ENCODE measurements at places on chromosomes 16 and 17.

GRCh38 chr17:3027786-3028532 is 35.4 kb downstream of the OR1D5 start:
- no peak for DNase-seq

GRCh38 chr17:75774471-75774990 is 9.5 kb upstream of the GALK1 start:
- DNase-seq, result no peak

- no peak for DNase-seq
Observed at GRCh38 chr16:86818671-86819532, 240.6 kb downstream of the FOXL1 start.

GRCh38 chr16:88344411-88345030 is 38.2 kb upstream of the ZNF469 start:
- DNase-seq, result no peak

- DNase-seq, result no peak
Observed at GRCh38 chr16:70754851-70755600, 45.9 kb downstream of the VAC14 start.

- no peak for DNase-seq
Observed at GRCh38 chr17:39697961-39698360, 1.9 kb upstream of the ERBB2 start.

DNA sequence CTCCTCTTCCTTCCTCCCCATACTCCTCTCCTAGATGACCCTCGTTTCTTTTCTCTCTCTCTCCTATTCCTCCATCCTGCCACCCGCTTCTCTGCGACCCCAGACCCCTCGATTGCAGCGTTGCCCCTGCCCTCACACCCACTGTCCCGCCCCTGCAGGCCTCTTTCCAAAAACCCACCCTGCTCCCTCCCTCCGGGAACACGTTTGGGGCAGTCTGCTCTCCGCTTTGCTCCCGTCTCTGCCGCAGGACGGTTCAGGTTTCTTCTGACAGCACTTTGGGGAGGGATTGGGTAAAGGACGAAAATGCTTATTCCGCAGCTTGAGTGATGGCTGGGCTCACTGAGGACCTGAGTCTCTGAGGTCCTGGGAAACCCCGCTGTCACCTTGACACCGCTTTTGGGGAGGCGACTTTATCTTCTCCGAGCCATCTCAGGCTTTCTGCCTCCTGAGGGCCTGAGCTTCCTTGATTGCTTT is 690 bp downstream of the NDE1 start:
- DNase-seq, result no peak

- no peak for DNase-seq
Observed at GRCh38 chr16:86212706-86213436, 297.5 kb upstream of the FOXF1 start.

- no peak for DNase-seq
Observed at GRCh38 chr17:47811709-47812108, 9.9 kb downstream of the OSBPL7 start.

DNA sequence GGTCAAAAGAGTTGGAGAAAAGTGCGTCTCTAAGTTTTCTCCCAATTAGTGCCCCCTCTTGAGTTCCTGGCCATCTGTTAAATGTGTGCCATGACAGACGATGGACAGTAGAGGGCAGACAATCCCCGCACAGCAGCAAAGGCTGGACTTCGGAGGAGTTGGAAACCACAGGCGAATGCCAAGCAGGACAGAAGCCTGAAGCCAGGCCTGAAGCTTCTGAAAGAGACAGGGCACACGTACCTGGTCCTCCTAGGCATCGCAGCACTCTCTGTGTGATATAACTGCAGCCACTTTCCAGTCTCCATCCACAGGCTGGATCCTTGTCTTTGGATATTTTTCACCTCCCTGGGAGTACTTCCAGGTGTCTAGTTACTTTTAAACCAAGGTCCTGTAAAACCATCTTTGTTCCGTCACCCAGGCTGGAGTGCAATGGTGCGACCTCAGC is 14.5 kb downstream of the C17orf100 start:
- peak; percentile 78 for DNase-seq

GRCh38 chr16:63037761-63038396 is 1001.6 kb upstream of the CDH8 start:
- DNase-seq, result no peak

DNA sequence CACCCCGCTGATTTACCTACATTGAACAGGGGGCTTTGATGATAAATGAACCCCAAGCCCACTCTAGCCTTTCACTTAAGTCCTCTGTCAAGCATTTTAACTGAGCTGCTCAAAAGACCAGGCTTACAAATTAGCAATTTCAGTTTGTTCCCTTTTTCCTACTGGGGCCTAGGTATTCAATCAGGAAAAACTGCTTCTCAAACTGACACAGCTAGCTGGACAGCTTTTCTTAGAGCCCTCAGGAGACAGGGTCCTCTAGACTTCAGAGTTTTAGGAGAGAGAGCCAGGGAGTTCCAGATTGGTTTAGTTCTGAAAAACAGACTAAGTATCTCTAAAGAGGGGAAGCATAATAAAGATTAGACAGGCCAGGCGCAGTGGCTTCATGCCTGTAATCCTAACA is 6.2 kb upstream of the HEXIM2 start:
- DNase-seq, result no peak

DNA sequence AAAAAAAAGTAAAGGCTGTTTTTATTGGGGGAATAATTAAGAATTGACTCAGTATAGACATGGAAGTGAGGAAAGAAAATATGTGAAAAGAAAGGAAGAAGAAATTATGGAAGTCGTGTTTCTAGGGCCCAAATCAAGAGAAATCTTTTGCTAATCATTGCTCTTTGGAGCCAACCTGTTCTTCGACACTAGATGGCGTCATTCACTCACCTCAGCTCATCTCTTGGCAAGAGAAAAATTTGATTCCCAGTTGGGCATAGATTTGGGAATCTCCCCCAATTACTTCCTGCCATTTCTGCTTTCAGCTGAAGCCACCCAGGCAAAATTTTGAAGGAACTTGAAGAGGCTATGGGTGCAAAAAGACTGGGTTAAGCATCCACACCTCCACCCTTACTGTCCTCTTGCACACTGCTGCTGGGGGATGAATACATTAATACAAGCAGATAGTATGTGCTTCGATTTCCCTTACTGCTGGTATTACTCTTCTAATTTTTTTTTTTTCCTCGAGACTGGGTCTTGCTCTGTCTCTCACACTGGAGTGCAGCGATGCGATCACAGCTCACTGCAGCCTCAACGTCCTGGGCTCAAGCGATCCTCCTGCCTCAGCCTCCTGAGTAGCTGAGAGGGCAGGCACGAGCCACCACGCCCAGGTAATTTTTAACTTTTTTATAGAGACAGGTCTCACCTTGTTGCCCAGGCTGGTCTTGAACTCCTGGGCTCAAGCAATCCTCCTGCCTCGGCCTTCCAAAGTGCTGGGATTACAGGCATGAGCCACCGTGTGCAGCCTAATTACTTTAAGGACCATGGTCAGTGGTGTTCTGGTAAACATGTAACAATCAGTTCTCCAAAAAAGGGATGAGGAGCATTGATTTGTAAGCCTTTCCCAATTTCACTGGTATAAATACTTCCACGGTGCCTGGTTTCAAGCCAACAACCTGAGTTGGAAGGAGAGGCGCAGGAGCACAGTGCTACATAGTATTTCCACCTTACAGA is 13.5 kb downstream of the PSMD7 start:
- DNase-seq, result peak; percentile 59

GRCh38 chr17:4167786-4168185 is 24.8 kb downstream of the CYB5D2 start:
- DNase-seq, result no peak

DNA sequence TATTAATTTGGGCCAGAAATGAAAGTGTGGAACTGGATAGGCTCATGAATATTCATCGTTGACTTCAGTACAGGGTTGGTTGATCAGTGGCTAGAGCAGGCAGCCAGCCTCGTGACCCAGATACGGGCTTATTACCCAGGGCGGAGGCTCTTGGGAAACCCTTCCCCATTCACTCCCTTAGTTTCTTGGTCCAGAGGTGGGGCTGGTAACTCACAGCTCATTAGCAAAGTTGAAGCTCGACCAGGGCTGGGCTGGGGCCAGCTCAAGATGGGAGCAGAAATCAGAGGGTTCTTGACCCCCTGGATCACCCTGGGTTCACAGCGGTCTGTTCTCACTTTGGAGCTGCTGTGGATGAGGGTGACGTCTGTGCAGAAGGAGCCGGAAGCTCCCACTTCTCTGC is 44.6 kb upstream of the GSE1 start:
- DNase-seq, result no peak

GRCh38 chr17:10739386-10739785 is 9.6 kb upstream of the TMEM220 start:
- no peak for DNase-seq

DNA sequence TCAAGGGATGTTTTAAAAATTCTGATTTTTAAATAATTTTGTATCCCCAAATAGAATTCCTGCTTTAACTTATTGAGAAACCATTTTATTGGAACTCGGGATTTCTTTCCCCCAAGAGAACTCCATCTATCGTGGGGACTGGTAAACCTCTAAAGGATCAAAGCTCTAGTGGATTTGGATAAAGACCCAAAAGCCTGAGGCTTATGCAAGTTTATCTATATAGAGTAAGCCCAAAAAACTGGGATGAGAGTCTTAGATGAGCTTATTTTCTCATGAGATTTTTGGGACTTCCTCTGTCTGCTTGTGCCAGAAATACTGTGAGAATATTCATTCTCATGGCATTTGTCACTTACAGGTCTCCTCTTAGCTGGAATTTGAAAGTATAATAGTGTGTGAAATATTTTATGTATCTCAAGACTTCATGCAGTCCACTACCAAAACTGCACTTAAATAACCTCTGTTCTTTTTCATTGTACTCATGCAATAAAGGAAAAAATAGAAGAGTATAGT is 333.1 kb downstream of the BCAS3 start:
- DNase-seq, result no peak

GRCh38 chr17:83080579-83080857 is 1.1 kb downstream of the METRNL start:
- DNase-seq, result no peak

- DNase-seq, result no peak
Observed at GRCh38 chr17:61465550-61466237, 13.5 kb downstream of the TBX4 start.

GRCh38 chr17:82214012-82214628 is 1.5 kb upstream of the CCDC57 start:
- no peak for DNase-seq

DNA sequence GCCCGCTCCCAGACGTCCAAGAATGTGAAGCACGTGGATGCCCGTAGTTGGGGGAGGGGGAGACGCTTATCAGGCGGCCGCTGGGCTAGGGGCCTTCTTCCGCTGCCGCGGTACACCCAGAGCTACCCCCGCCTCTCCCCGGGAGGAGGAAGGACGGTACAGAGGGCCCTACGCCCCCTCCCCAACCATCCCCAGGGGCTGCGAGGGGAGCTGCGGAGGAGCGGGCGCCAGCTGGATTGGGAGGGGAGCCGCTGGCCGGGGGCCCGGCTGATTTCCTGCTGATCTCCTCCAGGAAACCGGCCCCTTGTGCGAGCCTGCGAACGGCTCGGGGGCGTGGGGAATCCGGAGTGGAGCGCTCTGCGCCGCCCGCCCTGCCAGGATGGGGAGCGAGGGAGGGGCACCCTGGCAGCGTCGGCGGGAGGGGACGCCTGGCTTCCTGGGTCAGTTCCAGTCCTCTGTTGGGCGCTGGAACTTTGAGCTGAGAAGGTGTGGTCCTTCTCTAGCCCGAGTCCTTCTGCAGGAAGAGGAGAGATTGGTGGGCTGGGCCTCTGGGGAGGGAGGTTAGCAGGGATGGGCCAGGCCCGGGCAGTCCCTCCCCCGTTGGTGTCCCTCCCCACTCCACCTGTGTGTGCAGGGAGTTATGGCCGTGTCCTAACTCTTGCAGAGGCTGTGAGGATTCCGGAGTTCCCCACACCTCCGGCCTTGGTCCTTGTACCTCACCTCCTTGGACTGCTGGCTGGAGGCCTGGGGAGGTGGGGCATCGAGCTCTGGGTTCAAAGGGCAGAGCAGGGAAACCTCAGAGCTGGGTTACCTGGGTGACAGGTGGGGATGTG is 19.2 kb downstream of the GJD3 start:
- no peak for DNase-seq

DNA sequence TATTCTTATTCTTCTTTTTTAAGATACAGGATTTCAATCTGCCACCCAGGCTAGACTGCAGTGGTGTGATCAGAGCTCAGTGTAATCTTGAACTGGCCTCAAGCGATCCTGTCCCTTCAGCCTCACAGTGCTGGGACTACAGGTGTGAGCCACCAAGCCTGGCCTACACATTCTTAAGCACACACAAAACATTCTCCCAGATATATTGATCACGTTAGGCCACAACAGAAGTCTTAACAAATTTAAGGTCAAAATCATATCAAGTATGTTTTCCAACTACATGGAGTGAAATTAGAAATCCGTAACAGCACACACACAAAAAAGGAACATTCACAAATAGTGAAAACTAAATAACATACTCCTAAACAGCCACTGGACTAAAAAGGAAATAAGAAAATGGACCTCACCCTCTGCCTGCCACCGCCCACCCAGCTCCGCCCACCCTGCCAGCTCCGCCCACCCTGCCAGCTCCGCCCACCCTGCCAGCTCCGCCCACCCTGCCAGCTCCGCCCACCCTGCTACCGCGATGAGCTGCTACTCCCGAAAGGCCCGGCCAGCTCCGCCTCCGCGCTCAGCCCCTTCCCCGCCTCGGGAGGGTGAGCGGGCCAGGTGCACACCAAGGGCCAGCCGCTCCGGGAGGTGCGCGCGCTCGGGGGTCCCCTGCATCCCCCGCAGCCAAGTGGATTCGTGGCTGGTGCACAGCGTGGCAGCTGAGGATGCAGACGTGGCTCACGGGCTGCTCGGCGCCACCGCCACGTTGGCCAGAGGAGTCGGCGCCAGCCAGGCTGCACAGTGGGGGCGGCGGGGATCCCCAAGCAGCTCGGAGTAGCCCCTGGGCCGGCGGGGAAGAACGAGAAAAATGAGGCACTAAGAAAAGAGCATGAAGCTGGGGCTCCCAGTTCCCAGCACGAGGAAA is 41.2 kb downstream of the C16orf87 start:
- DNase-seq, result no peak

DNA sequence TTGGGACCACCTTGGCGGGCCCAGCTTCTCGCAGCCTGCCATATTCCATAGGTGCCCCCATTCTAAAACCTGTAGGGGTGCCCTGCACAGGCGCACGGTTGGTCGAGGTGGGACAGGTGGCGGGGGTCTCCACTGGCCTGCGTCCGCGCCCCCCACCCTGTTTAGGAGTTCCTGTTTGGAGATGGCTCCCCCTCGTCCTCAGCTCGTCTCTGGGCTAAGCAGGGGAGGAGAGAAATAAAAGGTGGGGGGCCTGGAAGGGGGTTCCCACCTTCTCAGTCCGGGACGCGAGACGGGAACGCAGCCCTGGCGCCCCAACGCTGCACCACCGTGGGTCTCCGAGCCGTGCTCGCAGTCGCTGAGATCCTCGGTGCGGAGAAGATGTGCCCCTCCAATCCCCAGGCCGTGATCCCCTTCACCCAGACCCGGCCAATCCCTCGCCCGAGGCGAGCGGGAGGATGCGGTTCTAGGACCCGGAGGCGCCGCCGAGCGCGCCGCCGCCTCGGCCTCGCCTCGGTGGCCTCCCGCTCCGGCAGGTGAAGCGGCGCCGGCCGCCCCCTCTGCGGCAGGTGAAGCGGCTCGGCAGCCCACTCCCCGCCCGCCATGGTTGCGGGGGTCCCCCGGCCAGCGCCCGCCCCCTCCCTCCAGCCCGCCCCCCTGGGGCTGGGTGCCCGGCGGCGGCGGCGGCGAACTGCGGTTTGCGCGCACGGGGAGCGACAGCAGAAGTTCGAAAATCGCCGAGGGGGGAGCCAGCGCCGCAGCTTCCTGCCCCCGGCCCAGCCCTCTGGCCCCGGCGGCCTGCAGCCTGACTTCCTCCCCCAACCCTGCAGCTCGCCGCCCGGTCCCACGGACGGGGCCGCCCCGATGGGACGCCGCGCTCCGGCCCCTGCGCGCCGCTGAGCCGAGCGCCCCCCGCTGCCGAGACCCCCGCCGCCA is at the start of gene FMNL1:
Gene FMNL1, plus strand, starts transcription at position 805 of the 933 bp plus-strand sequence. CDS start 240 bp downstream, outside the sequence.
- no peak for DNase-seq

Measured in SHP77 (cell line).